ENCODE measurements at places on chromosomes 13 and 19. TPM values are rescaled to one million over a fixed set of nuclear protein-coding genes. Genes with fewer than 3 reads are reported as not detected.

- H3K36me3 ChIP-seq, result no peaks in the 10 kb centered on the region
- H3K27me3 ChIP-seq, result peaks cover 97% of the 10 kb centered on the region
- no peak for DNase-seq
- no peak overlapping the region for H3K4me3 ChIP-seq
- H3K4me1 ChIP-seq, result peaks cover 7% of the 10 kb centered on the region
Observed at GRCh38 chr19:13033819-13034611, 38.7 kb downstream of the NFIX start.

- DNase-seq, result no peak
- H3K4me1 ChIP-seq, result peaks cover 3% of the 10 kb centered on the region
- no peaks in the 10 kb centered on the region for H3K36me3 ChIP-seq
- no peak overlapping the region for H3K4me3 ChIP-seq
- no peaks in the 10 kb centered on the region for H3K27me3 ChIP-seq
- no peak overlapping the region for H3K27ac ChIP-seq
Observed at GRCh38 chr13:66362485-66362884, 867.7 kb downstream of the PCDH9 start.

DNA sequence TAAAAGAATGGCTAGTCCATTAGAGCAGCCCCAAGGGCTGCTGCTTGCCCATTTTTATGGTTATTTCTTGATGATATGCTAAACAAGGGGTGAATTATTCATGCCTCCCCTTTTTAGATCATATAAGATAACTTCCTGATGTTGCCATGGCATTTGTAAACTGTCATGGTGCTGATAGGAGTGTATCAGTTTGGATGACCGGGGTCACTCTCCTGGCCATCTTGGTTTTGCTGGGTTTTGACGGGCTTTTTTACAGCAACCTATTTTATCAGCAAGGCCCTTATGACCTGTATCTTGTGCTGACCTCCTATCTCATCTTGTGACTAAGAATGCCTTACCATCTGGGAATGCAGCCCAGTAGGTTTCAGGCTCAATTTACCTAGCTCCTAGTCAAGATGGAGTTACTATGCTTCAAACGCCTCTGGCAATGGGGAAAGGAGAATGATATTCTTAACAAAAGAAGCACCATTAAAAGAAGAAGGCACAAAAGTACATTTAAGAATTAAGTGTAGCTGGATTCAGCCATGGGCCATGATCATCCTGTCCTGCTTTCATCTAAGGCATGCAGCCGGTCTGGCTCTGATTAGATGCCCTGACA, 1156.0 kb downstream of the PCDH9 start:
- no peaks in the 10 kb centered on the region for H3K27me3 ChIP-seq
- no peak overlapping the region for H3K27ac ChIP-seq
- H3K4me3 ChIP-seq, result no peak overlapping the region

DNA sequence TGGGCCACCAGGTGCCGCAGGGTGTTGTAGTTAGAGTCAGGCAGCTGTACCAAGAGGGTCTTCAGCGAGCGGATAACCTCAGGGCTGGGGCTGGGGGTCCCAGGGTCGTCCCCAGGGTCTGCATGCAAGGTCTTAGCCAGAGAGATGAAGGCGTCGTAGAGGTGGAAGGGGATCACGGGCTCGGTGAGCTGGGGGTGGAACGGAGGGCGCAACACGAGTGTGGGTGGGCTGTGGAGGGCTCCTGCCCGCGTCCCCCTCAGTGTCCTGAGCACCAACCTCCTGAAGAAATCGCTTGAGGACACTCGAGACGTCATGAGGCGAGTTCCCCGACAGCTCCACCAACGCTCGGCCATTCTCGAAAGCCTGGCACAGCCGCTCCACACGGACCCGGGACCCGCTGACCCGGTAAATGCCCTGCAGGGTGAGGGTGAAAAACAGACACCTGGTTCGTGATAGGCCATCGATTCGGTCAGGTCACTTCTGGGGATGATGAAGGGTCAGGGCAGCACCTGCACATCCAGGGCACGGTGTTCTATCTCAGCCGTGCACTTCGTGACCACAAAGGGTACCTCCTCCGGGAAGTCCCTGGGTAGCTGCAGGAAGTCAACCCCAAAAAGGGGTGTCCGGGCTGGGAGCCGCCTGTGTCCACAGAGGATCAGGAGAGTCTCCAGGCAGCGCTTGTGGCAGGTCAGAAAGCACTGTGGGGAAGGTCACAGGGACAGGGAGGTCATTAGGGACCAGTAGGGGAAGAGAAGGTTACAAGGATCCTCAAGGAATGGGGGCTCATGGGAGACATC, 6.7 kb upstream of the LPAR2 start:
- H3K4me3 ChIP-seq, result no peak overlapping the region
- peaks cover 19% of the 10 kb centered on the region for H3K36me3 ChIP-seq
- no peak overlapping the region for H3K27ac ChIP-seq

Gene SIX5
- total RNA-seq, result 36.9 TPM

DNA sequence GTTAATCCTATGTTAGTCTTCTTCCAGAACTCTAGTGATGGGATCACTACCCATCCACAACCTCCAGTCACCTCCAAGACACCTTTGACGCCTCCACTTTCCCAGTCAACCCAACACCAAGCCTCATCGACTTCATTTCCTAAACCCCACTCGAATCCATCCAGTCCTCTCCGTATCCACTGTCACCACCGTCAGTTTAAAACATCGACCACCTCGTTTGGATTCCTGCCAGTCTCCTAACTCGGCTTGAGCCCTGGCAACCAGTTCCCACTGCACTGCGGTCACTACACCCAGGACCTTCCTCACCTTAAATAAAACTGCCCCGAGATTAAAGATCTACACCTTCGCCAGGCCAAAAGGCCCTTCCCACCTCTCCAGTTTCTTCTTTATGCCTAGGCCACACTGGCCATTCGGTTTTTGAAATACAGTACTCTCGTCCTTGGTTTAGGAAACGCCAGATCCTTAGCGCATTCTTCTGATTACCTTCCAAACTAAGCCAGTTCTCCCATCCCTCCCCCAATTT, 1.2 kb downstream of the MTIF3 start:
- DNase-seq, result no peak
- H3K27ac ChIP-seq, result peak overlapping the region; percentile 97
- no peaks in the 10 kb centered on the region for H3K36me3 ChIP-seq
- no peaks in the 10 kb centered on the region for H3K27me3 ChIP-seq
- H3K4me1 ChIP-seq, result peaks cover 14% of the 10 kb centered on the region

Gene PRRG2
- 6.8 TPM for total RNA-seq

- H3K27me3 ChIP-seq, result no peaks in the 10 kb centered on the region
- no peak overlapping the region for H3K27ac ChIP-seq
- H3K4me3 ChIP-seq, result no peak overlapping the region
- DNase-seq, result no peak
Observed at GRCh38 chr19:38018694-38019395, 111.8 kb downstream of the SIPA1L3 start.

GRCh38 chr19:18477974-18478373, 40.0 kb upstream of the ISYNA1 start:
- DNase-seq, result no peak
- H3K4me1 ChIP-seq, result peaks cover 8% of the 10 kb centered on the region
- no peak overlapping the region for H3K27ac ChIP-seq
- H3K27me3 ChIP-seq, result no peaks in the 10 kb centered on the region

- H3K27ac ChIP-seq, result no peak overlapping the region
- H3K4me1 ChIP-seq, result peaks cover 17% of the 10 kb centered on the region
- H3K4me3 ChIP-seq, result peak overlapping the region; percentile 82
- DNase-seq, result no peak
Observed at GRCh38 chr19:13840305-13841085, 36.4 kb upstream of the NANOS3 start.

- H3K4me3 ChIP-seq, result no peak overlapping the region
- no peaks in the 10 kb centered on the region for H3K36me3 ChIP-seq
- peaks cover 11% of the 10 kb centered on the region for H3K27me3 ChIP-seq
- DNase-seq, result no peak
- H3K27ac ChIP-seq, result no peak overlapping the region
Observed at GRCh38 chr13:65594298-65594781, 1635.8 kb downstream of the PCDH9 start.

GRCh38 chr13:43799191-43799590, 12.4 kb upstream of the ENOX1 start:
- H3K4me1 ChIP-seq, result peaks cover 10% of the 10 kb centered on the region
- no peak overlapping the region for H3K27ac ChIP-seq
- peaks cover 2% of the 10 kb centered on the region for H3K36me3 ChIP-seq
- DNase-seq, result no peak
- no peaks in the 10 kb centered on the region for H3K27me3 ChIP-seq

Gene SHD
- total RNA-seq, result 0.82 TPM

GRCh38 chr19:30855442-30855841, 483.3 kb downstream of the ZNF536 start:
- no peaks in the 10 kb centered on the region for H3K27me3 ChIP-seq
- DNase-seq, result no peak
- no peak overlapping the region for H3K27ac ChIP-seq
- no peak overlapping the region for H3K4me3 ChIP-seq
- peaks cover 4% of the 10 kb centered on the region for H3K4me1 ChIP-seq

GRCh38 chr13:66322936-66323335, 907.2 kb downstream of the PCDH9 start:
- H3K27ac ChIP-seq, result no peak overlapping the region
- H3K4me1 ChIP-seq, result peaks cover 7% of the 10 kb centered on the region
- H3K27me3 ChIP-seq, result no peaks in the 10 kb centered on the region
- H3K4me3 ChIP-seq, result no peak overlapping the region

- H3K4me3 ChIP-seq, result peak overlapping the region; percentile 92
- no peak for DNase-seq
- H3K4me1 ChIP-seq, result peaks cover 24% of the 10 kb centered on the region
Observed at GRCh38 chr19:4970558-4971423, 1.9 kb downstream of the KDM4B start.

DNA sequence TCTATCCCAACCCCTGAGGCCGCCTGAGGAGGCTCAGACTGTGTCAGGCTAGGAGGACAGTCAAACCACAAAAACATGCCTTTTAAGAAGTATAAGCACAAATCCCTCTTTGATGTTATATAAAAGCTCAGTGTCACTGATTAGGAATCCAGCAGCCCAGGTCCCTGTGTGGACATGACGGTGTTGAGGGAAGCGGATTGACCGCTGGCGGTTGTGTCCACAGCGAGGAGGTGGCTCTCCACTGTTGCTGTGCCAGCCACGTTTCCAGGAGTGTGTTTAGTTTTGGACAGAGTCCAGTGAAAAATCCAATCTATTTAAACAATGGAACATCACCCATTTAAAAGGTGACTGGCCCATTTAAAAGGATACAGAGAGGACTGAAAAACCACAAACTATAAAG, 7.5 kb upstream of the GJA3 start:
- no peak for DNase-seq
- peaks cover 4% of the 10 kb centered on the region for H3K4me1 ChIP-seq
- H3K27ac ChIP-seq, result no peak overlapping the region
- no peaks in the 10 kb centered on the region for H3K36me3 ChIP-seq
- H3K4me3 ChIP-seq, result no peak overlapping the region
